ENCODE measurements at places on chromosomes 13 and 19. TPM values are rescaled to one million over a fixed set of nuclear protein-coding genes. Genes with fewer than 3 reads are reported as not detected.

DNA sequence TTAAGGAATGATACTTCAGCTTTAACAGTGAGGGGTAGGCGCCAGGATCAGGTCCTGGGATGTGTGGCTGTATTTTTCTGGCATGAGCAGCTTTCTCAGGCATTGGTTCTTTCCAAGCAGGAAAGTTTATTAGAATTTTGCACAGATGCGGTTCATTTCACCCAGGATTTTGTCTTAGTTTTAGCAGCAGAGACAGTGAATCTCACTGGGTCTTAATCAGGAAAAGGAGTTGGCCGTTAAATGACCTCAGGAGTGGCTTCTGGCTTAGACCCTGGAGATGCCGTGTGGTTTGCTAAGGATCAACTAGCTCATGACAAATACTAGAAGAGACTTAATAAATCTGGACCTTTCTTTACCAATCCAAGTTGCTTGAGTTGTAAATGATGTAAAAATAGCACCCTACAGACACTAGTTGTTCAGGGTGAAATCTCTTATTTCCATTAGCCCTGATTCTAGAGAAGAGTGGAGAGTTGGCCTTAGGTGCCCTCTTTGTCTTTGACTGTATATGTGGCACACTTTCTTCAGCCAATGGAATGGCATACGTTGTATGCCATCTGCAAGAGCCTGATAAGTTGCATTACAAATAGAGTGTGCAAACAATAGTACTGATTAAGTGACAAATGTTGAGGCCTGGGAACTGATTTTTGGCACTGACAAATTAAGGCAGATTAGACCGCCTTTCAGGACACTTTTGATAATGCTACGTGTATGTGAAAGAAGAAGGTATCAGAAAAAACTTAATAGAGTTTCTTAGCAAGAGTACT lies 34.0 kb downstream of the LRCH1 start:
- DNase-seq = no peak

DNA sequence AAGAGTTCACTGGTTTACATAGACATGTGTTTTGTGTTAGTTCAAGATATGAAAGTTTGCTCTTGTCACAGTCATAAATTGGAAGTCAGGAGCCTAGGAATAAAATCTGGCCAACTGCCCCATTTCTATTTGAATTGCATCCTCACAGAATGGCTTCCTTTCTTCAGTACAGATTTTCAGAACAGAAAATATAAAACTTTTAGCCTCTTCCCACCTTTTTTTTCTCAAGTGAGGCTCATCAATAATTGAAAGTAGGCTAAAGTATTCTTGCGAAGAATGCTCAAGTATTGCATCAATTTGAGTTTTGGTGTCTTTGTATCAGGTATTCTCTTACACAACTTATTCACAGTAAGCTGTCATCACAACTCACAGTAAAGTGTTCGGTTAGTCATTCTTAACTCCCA lies 802.7 kb downstream of the PCDH9 start:
- no peak for DNase-seq

PNMA8B gene
- 0.25 TPM for total RNA-seq

IFNL1 gene
- total RNA-seq = not detected

ZNF181 gene
- 5.3 TPM for total RNA-seq

GRCh38 chr13:100600915-100601314 lies 12.3 kb upstream of the GGACT start:
- peak; percentile 66 for DNase-seq

ZNF729 gene
- not detected for total RNA-seq

TTC9B gene
- total RNA-seq = not detected

DNA sequence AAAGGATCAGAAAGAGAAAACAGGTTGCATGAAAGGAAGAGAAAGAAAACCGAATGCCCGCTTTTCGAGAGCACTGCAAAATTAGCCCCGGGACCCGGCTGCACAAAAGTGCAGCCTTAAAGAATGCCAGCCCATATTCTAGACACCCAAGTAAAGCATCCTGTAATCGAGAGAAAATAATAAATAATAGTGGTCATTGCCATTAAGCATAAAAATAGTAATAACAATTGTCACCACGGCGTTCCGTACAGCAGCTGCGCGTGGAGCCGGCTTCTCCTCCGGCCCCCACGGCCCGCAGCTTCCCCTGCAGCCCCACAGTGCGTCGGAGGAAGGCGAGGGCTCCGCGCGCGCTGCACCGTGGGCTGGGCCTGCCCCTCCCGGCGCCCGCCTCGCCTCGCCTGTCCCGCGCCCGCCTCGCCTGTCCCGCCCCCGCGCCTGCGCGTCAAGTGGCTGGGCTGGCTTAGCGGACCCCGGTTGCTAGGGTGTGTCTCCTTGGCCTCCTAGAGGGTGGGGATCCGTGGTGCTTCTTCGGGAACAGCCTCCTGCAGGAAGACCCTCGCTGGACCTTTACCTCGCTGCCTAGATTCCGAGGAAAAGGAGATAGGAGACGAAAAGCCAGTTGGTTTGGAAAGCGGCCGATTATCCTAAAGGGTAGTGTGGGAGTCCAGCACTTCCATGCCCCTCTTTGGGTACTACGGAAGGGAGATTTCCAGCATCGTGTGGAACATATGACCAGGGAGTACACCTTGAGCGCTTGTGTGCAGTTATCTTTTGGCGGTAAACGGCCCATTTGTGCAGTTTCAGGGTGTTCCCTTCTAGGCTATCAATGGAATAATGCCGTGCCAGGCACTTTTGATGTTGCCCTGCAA lies at the start of gene LRRC63:
Gene LRRC63, plus strand, starts transcription at position 446 of the 869 bp plus-strand sequence. CDS start 1,107 bp downstream, outside the sequence.
- peak; percentile 84 for DNase-seq

NLRP12 gene
- total RNA-seq = 0.35 TPM

DNA sequence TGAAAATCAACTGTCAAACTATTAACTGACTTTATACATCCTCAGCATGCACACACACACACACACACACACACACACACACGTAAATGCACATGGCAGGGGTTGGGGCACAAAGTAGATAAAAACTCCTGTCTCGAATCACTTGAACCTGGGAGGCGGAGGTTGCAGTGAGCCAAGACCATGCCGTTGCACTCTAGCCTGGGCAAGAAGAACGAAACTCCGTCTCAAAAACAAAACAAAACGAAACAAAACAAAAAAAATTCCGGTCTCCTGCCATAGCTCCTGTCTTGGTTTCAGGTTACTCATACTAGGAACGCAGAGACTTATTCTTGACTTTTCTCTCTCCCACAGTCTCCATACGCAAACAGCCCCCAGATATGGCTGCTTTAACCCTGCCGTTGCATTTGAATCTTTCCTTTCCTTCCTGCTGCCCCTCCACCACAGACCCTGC lies 148.9 kb downstream of the SHISA2 start:
- no peak for DNase-seq

PTPRH gene
- total RNA-seq = 25.9 TPM

DNA sequence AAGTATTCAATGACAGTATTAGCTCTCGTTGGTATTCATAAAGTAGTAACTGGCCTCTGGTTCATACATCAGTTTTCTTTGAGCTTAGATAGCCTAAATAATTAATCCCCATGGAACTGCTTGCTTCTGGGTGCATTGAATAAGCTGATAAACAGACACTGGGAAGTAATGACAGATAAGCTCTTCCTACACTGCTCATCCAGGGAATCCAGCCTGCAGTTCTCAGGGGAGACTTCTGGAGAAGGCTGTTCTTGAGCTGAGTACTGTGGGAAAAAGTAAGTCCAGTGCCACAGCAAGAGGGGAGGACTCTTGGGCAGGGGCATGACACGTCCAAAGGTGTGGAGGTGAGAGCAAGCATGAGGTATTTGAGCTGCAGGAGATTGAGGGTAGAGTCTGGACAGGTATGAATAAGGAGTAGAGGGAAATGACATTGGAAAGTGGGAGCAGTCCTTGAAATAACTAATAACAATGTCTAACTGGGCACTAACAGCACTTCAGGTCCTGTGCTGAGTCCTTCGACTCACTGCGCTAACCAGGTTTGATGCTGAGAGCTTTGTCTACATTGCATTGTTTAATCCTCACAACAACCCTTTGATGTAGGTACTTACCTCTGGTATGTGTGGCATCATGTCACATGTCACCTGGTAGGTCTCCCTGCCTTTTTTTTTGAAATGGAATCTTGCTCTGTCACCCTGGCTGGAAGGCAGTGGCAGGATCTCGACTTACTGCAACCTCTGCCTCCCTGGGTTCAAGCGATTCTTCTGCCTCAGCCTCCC lies 7.2 kb downstream of the GARRE1 start:
- no peak for DNase-seq

DNA sequence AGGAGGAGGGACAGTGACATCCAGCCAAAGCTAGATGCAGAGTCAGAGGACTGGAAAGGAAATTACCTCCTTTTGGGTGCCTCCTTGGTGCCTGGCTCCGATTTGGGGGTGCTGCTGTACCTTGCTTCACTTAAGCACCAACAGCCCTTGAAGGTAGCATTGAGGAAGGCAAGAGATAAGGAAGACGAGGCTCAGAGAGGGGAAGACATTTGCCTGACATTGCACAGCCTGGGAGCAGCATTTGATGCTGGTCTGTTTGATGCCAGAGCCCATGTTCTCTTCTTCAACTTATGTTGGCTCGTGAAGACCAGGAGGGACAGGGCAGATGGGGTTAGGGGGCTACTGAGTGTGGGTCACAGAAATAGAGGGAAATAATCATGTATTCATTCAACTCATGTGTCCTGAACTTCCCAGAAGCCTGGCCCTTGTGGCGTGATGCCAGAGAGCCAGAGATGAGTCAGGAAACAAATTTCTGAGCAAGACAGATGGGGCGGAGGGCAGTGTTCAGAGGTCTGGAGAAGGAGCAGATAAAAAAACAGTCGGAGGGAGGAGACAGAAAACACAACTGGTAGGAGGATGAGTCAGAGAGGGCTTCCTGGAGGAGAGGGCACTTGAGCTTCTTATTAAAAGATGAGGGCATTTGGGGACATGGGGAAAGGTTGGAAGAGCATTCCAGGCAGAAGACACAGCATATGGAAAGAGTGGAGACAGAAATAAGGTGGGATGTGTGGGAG lies 3.0 kb upstream of the C19orf81 start:
- DNase-seq = no peak

DNA sequence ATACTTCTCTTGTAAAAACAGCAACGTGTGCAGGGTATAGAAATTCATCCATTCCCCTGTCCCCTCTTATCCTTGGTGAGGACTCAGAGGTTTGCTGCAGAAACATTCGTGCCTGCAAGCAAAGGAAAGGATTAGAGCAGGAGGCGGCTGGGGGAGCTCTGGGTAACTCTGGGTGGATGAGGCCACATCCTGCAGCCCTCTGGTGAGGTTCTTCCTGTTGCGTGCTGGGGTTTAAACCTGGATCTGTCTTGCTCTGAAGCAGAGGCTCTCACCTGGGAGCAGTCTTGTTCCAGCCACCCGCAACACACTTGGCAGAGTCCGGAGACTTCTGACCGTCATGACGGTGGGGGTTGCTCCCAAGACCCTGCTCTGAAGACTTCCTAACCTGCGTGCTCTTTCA lies 69.2 kb downstream of the ATP11A start:
- peak; percentile 29 for DNase-seq

GRCh38 chr19:42455621-42456081 lies 12.9 kb upstream of the CXCL17 start:
- DNase-seq = no peak

DNA sequence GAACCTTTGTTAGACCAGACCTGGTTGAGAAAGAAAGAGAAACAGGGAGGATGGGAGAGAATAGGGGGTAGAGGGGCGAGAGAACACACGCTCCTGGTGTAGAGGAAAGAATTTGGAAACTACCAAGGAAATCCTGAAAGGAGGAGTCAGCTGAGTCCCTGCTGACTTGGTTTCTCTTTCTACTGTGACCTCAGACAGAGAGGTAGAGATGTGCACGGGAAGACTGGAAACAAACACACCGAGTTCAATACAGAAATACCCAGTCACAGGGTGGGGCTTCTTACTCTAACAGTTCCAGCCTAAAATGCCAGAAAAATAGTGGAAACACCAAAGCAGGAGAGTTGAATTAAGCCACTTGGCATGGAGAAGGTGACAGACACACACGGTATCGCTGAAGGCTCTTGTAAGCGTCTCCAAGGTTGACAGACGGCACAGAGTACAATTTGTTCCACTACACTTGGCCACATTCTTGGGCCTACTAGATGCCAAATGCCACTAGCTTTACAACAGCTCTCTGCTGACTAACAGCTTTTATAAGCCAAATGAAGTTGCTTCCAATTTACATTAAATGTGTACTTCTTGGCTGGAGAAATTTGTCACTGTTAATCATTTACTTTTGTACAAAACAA lies 28.1 kb downstream of the LATS2 start:
- DNase-seq = peak; percentile 58

FFAR1 gene
- not detected for total RNA-seq

GRCh38 chr13:101406791-101407190 lies 9.5 kb downstream of the NALCN start:
- DNase-seq = no peak

- no peak for DNase-seq
Observed at GRCh38 chr13:27022571-27023311, 148.9 kb downstream of the USP12 start.

ZNF761 gene
- 3.7 TPM for total RNA-seq

- peak; percentile 46 for DNase-seq
Observed at GRCh38 chr19:52453324-52454094, at the start of gene ZNF578. TSS of gene ZNF578 (plus strand) at chr19:52453553. CDS start at chr19:52501846, 48,293 bp downstream.

ATXN8OS gene
- not detected for total RNA-seq

PLPPR3 gene
- not detected for total RNA-seq

GRCh38 chr13:41603917-41604316 lies 146.6 kb downstream of the RGCC start:
- DNase-seq = no peak

ZNF446 gene
- 1.4 TPM for total RNA-seq

DNA sequence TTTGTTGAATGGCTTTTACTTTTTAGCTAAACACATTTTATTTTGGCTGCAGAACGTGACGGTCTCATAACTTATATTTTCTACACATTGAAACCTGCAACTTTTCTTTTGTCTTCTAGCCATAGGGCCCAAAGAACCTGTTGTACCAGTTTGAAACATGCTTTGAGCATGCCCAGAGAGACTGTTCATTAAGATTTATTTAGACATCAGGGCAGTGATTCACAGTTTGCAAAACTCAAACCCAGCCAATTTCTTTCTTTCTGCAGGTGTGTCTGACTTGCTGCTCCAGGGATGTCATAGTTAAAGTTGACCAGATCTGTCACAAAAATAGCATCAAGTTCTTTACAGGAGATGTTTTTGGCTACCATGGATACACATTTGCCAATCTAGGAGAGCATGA lies 22.0 kb downstream of the SAE1 start:
- no peak for DNase-seq

DNA sequence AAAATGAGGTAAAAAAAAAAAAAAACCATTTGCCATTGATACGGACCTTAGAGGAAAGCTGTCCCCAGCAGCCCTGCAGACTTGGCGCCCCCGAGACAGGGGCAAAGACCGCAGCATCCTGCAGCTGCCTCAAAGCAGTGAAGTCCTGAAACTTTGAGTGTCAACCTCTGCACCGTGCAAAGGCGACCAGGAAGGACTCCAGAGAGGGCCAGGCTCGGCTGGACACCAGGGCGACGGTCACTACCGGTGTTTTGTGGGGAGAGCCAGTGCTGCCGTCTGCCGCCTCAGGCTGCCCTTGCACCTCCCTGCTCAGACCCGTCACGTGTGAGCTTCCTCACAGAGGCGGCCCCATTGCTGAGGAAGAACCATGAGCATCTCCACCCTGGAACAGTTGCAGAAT lies 146.7 kb upstream of the SPACA7 start:
- peak; percentile 76 for DNase-seq

DNA sequence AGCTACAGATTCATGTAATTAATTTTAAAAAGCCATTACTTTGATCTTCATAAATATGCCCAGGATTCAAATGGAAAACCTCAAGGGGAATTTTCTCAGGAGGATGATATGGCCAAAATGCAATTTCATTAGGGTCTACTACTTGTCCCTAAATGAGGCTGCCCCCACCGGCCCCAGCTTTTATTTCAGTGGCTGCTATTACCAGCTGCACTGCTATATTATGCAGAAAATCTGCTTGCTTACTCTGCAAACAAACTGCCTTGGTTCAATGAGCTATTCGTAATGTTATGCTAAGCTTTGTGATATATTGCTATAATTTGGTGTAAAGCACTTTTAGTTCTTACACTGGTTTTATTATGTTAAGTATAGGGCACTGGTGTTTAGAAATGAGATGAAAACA lies 137.3 kb upstream of the TMTC4 start:
- DNase-seq = no peak
